Progenitor cell of endocrine pancreas (in vitro differentiated cells): ENCODE measurements at places on chromosomes 7 and 10. TPM values are rescaled to one million over a fixed set of nuclear protein-coding genes. Genes with fewer than 3 reads are reported as not detected.

- H3K27me3 ChIP-seq: no peaks in the 10 kb centered on the region
- no peaks in the 10 kb centered on the region for H3K36me3 ChIP-seq
- DNase-seq: no peak
- peaks cover 50% of the 10 kb centered on the region for H3K4me1 ChIP-seq
- no peak overlapping the region for H3K27ac ChIP-seq
Observed at GRCh38 chr7:90621125-90621746, 25.1 kb downstream of the CDK14 start.

DNA sequence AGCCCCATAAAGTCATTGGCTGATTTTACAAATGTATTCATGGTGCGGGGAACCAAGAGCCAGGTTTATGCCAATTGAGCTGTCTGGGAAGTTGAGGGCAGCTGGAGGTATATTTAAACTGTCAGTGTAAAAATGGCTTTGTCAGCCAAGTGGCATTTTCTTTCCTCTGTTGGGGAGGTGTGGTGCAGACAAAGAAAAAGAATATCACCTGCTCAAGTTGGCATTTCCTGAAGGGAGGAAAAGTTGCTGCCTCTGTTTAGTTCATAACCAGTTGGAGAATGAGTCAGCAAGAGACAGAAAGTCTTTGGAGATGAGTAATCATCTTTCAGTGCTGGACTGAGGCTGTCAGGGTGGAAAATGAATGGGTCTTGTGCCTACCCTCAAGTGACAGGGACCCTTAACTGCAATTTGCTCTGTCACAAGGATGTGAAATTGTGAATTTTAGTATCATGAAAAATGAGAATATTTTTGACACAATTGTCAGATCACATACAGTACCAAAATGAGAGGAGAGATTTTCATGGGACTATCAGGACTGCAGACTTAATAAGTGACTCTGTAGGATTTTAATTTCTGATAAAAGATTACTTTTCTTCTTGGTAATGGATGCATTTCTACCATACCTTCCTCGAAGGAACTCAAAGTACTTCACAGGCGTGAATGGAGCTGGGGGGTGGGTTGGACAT lies 137.3 kb downstream of the ANLN start:
- H3K27ac ChIP-seq: no peak overlapping the region
- H3K4me3 ChIP-seq: no peak overlapping the region
- DNase-seq: no peak
- no peaks in the 10 kb centered on the region for H3K36me3 ChIP-seq
- peaks cover 3% of the 10 kb centered on the region for H3K27me3 ChIP-seq

- no peak overlapping the region for H3K4me3 ChIP-seq
- H3K36me3 ChIP-seq: no peaks in the 10 kb centered on the region
- no peak overlapping the region for H3K27ac ChIP-seq
Observed at GRCh38 chr10:44689368-44689767, 221.8 kb upstream of the TMEM72 start.

DNA sequence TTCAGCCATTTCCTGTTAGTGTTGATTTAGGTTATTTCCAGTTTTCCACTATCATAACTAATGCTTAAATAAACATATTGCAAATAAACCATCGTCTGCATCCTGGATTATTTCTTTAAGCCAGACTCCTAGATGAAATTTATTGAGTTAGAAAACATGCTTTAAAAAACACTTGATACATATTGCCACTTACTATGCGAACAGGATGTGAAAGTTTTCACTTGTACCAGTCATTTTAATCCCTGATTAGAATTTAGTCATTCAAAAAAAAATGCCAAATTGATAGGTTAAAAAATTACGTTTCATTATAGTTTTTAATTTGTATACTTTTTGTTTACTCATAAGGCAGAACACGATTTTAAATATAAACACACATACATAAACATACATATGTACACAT lies 309.6 kb downstream of the RNLS start:
- DNase-seq: no peak
- H3K27ac ChIP-seq: no peak overlapping the region
- H3K27me3 ChIP-seq: no peaks in the 10 kb centered on the region
- H3K4me1 ChIP-seq: peaks cover 11% of the 10 kb centered on the region

DNA sequence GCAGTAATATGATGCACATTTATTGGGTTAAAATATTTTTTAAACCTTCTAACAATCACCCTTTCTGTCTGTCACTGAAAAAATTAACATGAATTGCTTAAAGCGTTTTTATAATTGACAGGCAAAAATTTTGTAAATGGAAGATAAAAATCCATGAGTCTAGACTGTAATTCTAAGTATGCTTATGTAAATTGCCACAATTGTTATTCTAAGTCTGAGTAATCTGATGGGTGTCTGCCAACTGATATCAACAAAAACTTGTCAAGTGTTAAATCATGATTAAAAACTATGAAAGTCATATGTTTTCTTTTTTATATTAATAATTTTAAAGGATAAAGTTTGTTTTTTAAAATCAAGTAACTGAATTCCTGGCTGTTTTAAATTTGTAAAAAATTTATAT lies 208.2 kb downstream of the CDK14 start:
- peaks cover 48% of the 10 kb centered on the region for H3K36me3 ChIP-seq
- no peak overlapping the region for H3K4me3 ChIP-seq
- H3K4me1 ChIP-seq: peaks cover 3% of the 10 kb centered on the region

GRCh38 chr10:22564060-22564459 lies 150.3 kb downstream of the PIP4K2A start:
- H3K27me3 ChIP-seq: peaks cover 2% of the 10 kb centered on the region
- no peak for DNase-seq
- H3K36me3 ChIP-seq: peaks cover 39% of the 10 kb centered on the region
- H3K27ac ChIP-seq: no peak overlapping the region
- H3K4me1 ChIP-seq: peaks cover 19% of the 10 kb centered on the region
- H3K4me3 ChIP-seq: no peak overlapping the region

- H3K36me3 ChIP-seq: peaks cover 4% of the 10 kb centered on the region
- DNase-seq: no peak
- no peaks in the 10 kb centered on the region for H3K27me3 ChIP-seq
- H3K4me1 ChIP-seq: peaks cover 13% of the 10 kb centered on the region
Observed at GRCh38 chr10:59319854-59320253, 42.5 kb downstream of the FAM13C start.

GRCh38 chr10:71737001-71737833 lies 17.6 kb upstream of the C10orf105 start:
- no peaks in the 10 kb centered on the region for H3K36me3 ChIP-seq
- no peak overlapping the region for H3K27ac ChIP-seq
- H3K27me3 ChIP-seq: peaks cover 4% of the 10 kb centered on the region
- peaks cover 1% of the 10 kb centered on the region for H3K4me1 ChIP-seq
- DNase-seq: no peak
- no peak overlapping the region for H3K4me3 ChIP-seq

DNA sequence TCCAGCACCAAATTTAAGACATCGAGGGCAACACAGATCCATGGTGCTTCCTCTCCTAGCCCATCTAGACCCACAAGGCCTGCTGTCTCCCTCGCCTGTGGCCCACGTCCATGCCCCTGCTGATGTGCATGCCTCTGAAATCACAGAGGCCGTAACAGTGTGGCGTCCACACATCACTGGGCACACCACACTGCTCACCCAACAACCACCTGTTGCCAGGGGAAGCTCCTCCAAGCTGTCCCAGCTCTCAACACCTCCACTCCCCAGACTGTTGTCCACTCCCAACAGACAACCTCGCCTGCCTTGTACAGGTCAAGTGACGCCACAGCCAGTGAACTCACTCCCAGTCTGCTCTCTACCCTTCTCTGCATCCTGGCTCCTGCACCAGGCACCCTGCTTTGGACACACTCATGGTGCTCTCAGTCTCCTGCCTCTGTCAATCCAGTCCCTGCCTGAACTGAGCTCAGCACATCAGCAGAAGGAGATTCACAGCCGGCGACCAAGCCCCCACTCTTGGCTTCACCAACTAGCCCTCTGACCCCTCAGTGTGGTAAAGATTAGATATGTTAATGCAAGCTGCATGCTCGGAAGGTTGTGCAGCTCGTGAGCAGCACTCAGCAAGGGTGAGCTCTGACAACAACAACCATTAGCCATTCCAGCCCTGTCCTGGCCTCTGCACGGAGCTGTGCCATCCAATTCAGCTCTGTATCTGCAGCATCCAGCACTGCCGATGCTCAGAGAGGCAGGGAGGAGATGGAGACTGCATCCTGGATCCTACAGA lies 197.0 kb downstream of the TNS3 start:
- H3K27ac ChIP-seq: no peak overlapping the region
- no peaks in the 10 kb centered on the region for H3K27me3 ChIP-seq
- peaks cover 14% of the 10 kb centered on the region for H3K36me3 ChIP-seq
- DNase-seq: no peak
- no peak overlapping the region for H3K4me3 ChIP-seq
- peaks cover 57% of the 10 kb centered on the region for H3K4me1 ChIP-seq

- no peak overlapping the region for H3K4me3 ChIP-seq
- peaks cover 6% of the 10 kb centered on the region for H3K36me3 ChIP-seq
- H3K4me1 ChIP-seq: no peaks in the 10 kb centered on the region
Observed at GRCh38 chr7:63925626-63926460, 72.8 kb upstream of the ZNF722 start.

- H3K4me3 ChIP-seq: no peak overlapping the region
- H3K4me1 ChIP-seq: no peaks in the 10 kb centered on the region
- no peak for DNase-seq
- H3K36me3 ChIP-seq: no peaks in the 10 kb centered on the region
- no peak overlapping the region for H3K27ac ChIP-seq
Observed at GRCh38 chr7:33832271-33832721, 73.0 kb upstream of the BMPER start.

DNA sequence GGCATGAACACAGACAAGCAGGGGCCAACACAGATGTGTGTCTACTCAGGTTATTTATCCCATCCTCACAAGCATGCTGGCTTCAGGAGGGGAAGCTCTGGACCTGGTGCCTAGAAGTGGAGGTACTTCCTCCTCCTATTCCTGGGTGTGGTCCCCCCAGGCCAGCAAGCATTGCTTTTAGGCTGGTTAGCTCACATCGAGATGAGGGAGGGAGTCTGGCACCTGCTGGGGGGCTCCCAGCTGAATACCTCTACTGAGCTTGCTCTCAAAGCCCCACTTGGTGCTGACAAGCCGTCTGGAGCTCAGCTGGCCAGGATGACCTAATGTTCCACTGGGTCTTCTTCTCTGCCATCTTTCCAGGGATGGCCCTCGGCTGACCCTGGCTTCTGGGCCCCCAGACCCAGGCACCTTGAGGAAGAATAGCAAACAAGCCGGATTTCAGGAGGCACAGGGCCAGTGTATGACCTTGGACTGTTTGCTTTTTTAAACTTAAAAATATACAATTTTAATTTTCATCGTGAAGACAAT lies 26.8 kb downstream of the FAM241B start:
- no peaks in the 10 kb centered on the region for H3K36me3 ChIP-seq
- no peak for DNase-seq
- no peak overlapping the region for H3K27ac ChIP-seq
- peaks cover 44% of the 10 kb centered on the region for H3K27me3 ChIP-seq
- peaks cover 6% of the 10 kb centered on the region for H3K4me1 ChIP-seq
- H3K4me3 ChIP-seq: no peak overlapping the region

- H3K4me1 ChIP-seq: peaks cover 40% of the 10 kb centered on the region
- no peak overlapping the region for H3K4me3 ChIP-seq
Observed at GRCh38 chr10:110394898-110395297, 90.2 kb upstream of the SMNDC1 start.

The ASB10 gene
- not detected in 2 replicates for total RNA-seq

DNA sequence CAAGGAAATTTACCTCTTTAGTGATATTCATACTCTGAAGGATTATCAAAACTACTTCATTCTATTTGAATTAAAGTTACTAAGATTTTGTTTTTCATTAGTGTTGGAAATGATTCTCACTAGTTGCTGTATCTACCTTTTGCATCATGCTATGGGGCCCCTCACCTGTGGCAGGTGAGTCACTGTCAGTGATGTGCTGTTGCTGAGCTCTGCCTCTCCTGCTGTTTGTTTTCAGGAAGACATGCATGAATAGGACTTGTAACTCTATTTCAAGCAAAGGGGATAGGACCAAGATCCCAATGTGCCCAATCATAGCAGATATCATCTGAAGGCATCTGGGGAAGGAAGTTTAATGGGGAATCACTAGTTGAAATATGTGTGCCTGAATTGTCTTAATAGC lies 57.4 kb upstream of the AGR3 start:
- H3K4me3 ChIP-seq: no peak overlapping the region
- H3K27me3 ChIP-seq: no peaks in the 10 kb centered on the region
- DNase-seq: no peak
- H3K27ac ChIP-seq: no peak overlapping the region
- H3K4me1 ChIP-seq: peaks cover 1% of the 10 kb centered on the region
- H3K36me3 ChIP-seq: no peaks in the 10 kb centered on the region

GRCh38 chr7:130894146-130894908 lies 160.3 kb upstream of the KLF14 start:
- no peak for DNase-seq
- H3K4me3 ChIP-seq: no peak overlapping the region
- peak overlapping the region; percentile 52 for H3K27ac ChIP-seq
- H3K27me3 ChIP-seq: peaks cover 3% of the 10 kb centered on the region
- H3K36me3 ChIP-seq: peaks cover 5% of the 10 kb centered on the region

- peak overlapping the region; percentile 47 for H3K27ac ChIP-seq
- DNase-seq: no peak
- peaks cover 11% of the 10 kb centered on the region for H3K4me1 ChIP-seq
- H3K4me3 ChIP-seq: no peak overlapping the region
- no peaks in the 10 kb centered on the region for H3K36me3 ChIP-seq
Observed at GRCh38 chr10:5523796-5524574, 776 bp upstream of the CALML3 start.
